T-cell (primary cell): ENCODE measurements at places on chromosomes 5 and 9.

DNA sequence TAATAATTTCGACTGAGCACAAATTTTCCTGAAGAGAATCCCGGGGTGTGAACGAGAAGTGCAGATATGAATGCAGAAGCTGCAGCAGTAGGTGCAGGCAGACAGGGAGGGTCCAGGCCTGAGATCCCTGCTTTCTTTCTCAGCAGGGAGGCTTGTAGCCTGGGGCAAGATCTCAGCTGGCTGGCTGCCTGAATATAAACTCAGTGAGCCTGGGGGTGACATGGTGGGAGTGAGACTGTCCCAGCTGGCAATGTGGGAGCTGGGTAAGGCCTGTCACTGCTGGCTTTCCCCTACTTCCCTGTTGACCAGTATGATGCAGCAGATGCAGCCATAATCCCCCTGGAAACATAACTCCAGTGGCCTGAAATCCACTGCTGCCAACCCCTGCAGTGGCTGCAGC is 325.2 kb downstream of the CETN3 start:
- H3K4me3 ChIP-seq: no peak overlapping the region
- no peak for DNase-seq
- no peaks in the 10 kb centered on the region for H3K36me3 ChIP-seq

DNA sequence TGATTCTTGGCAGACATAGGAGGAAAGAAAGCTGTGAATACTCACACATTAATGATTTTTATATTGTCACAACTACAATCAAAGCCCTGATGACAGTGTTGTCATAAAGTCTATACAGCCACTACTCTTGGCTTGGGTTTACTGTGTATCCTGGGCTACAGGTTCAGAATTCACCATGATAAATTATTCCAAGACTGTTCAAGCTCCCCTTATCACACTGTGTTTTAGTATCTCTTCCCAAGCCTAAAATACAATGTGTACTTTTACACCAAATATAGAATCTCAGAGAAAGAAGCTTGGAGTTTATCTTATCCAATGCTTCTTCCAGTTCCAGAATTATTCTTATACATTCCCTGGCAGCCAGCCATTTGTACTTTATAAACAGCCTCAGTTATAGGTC is 127.7 kb upstream of the PPP1R2B start:
- H3K4me1 ChIP-seq: no peaks in the 10 kb centered on the region
- DNase-seq: no peak

GRCh38 chr9:118008246-118008645 is 304.0 kb downstream of the TLR4 start:
- no peak overlapping the region for H3K4me3 ChIP-seq
- DNase-seq: no peak
- H3K27ac ChIP-seq: no peak overlapping the region
- no peaks in the 10 kb centered on the region for H3K27me3 ChIP-seq

- no peak overlapping the region for H3K27ac ChIP-seq
- H3K4me1 ChIP-seq: no peaks in the 10 kb centered on the region
- H3K4me3 ChIP-seq: no peak overlapping the region
Observed at GRCh38 chr5:50854082-50854481, 187.6 kb downstream of the PARP8 start.

- H3K27ac ChIP-seq: no peak overlapping the region
- H3K36me3 ChIP-seq: no peaks in the 10 kb centered on the region
- no peak for DNase-seq
Observed at GRCh38 chr9:68805890-68806517, 101.0 kb downstream of the PIP5K1B start.
